ENCODE measurements at places on chromosomes 1 and 21.

DNA sequence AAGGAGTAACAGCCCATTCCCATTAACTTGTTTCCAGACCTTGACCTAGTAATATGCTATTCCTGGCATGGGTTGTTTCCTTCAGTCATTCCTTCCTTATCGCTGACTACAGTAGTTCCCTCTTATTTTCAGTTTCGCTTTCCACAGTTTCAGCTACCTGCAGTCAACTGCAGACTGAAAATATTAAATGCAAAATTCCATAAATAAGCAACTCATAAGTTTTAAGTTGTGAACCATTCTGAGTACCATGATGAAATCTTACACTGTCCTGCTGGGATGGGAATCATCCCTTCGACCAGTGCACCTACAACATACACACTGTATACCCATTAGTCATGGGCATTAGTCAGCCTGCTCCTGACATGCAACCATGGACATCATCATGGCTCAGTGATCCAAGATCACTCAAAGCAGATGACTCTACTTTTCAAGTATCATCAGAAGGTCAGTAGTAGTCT, 66.7 kb downstream of the CCDC30 start:
- no peak for DNase-seq

GRCh38 chr21:14744368-14744767, 198.3 kb upstream of the SAMSN1 start:
- DNase-seq = no peak

DNA sequence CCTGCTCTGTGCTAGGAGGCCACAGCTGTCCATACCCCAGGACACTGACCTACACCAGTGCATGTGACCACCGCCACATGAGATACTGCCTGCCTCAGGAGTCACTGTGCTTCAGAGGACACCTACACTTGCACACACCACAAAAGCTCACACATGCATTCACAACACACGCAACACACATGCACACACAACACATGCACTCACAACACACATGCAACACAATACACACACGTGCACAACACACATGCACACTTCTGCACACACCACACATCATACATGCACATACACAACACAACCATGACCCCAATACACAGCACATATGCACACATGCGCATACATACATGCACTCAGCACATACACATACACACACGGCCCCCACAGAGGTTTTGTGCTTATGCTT, 28.7 kb upstream of the BACE2 start:
- no peak for DNase-seq

DNA sequence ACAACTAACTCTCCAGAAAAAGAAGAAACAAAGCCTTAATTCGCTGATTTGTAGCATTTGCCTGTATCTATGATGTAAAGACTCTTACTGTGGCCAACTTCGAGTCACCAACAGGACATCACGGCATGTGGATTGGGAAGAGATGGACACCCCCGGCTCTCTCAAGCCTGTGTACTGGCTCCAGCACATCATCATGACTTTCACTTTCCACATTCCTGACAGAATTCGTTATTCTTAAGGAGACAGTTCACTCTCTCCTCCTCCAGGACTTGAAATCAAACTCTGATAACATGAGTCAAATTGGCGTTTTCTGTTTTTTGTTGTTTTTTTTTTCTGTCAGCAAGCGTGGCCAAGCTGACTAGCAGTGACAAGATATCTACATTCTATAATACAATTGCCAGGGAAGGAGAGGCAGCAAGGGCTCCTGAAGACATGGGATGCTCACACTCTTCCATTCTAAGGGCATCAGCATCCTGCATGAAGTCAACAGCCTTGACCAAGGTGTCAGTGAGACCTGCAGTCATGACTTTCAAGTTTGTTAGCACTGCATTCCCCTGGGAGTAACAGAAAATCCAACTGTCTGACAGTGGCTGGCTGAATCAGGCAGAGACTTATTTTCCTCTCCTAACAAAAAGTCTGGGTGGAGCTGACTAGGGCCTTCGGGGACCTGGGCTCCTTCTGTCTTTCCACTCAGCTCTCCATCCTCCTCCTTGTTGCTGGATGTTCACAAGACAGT, 13.3 kb upstream of the TRAF3IP3 start:
- no peak for DNase-seq

GRCh38 chr1:2344121-2344681, 47.2 kb downstream of the MORN1 start:
- no peak for DNase-seq

Data from AG09319 (cell line).